T-cell (primary cell): ENCODE measurements at places on chromosomes 5 and 9.

- H3K27me3 ChIP-seq = no peaks in the 10 kb centered on the region
- no peak overlapping the region for H3K27ac ChIP-seq
- H3K4me3 ChIP-seq = no peak overlapping the region
These were observed 77.2 kb downstream of the ATP10B start for GRCh38 chr5:160774666-160775315.

GRCh38 chr5:111507276-111507675 is 5.1 kb downstream of the STARD4 start:
- peaks cover 5% of the 10 kb centered on the region for H3K4me1 ChIP-seq
- DNase-seq = no peak
- H3K36me3 ChIP-seq = no peaks in the 10 kb centered on the region
- H3K4me3 ChIP-seq = no peak overlapping the region
- no peak overlapping the region for H3K27ac ChIP-seq

DNA sequence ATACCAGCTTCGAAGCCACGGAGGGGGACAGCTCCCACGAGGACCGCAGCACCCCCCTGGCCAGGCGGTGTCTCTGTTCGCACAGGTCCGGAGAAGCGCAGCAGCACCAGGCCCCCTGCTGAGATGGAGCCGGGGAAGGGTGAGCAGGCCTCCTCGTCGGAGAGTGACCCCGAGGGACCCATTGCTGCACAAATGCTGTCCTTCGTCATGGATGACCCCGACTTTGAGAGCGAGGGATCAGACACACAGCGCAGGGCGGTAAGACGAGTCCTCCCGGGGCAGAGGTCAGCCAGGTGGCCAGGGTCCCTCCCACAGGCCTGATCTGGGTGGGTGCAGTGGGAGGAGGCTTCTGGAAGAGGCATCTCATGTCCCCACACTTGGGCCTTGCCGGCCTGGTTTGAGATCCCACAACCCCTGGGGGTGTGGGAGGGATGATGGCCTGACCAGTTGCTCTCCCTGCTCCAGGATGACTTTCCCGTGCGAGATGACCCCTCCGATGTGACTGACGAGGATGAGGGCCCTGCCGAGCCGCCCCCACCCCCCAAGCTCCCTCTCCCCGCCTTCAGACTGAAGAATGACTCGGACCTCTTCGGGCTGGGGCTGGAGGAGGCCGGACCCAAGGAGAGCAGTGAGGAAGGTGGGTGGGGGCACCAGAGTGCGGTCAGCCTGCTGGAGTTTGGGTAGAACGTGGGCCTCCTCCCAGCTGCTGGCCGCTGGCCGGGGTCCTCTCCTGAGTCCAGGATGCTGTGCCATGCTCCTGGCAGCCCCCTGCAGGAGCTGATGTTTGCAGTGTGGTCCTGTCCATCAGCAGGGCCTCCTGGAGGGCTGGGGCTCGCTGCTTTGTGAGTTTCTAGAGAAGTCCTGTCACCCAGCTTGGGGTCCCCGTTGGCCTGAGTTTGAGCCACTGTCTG is 2.8 kb upstream of the AJM1 start:
- H3K27me3 ChIP-seq = no peaks in the 10 kb centered on the region
- peaks cover 13% of the 10 kb centered on the region for H3K36me3 ChIP-seq
- no peak for DNase-seq

DNA sequence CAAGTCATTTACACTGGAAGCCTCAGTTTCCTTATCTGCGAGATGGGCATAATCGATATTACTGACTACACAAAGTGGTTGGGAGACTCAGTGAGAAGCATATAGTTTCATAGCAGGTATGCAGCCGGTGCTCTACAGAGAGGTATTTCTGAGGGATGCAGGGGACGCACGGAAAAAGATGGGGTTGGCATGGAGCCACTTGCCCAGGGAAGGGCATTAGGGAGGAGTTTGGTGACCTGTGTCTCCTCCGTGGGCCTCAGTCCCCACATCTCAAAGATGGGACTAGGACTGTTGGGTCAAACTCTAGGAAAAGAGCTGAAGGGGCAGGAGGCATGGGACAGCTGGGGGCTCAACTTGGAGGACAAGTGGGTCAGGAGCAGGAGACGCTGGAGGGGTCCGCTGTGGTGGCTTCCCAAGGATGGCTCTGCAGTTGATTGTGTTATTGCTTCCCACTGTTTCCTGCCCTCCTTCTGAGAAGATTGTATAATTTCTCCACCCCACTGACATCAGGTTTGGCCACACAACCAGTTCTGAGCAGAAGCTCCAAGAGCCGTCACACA is 158.6 kb upstream of the ALDH1B1 start:
- H3K36me3 ChIP-seq = no peaks in the 10 kb centered on the region
- H3K27ac ChIP-seq = no peak overlapping the region
- no peaks in the 10 kb centered on the region for H3K4me1 ChIP-seq
- H3K27me3 ChIP-seq = peaks cover 16% of the 10 kb centered on the region
- H3K4me3 ChIP-seq = no peak overlapping the region
- DNase-seq = no peak

DNA sequence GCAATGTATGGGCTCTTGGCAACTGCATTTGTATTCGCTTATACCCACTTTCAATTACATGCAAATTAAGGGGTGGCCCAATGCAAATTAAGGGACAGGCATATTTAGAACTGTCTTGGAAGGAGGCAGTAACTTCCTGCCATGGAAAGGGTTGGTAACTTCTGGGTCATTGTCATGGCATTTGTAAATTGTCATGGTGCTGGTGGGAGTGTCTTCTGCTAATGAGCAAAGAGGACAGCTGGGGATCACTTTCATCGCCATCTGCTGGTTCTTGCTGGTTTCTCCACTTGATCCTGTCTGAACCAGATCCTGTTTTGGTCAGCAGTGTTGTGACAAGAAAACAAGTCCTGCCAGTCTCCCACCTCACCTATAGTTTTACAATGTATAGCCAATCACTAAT is 23.3 kb upstream of the UGT3A2 start:
- no peak overlapping the region for H3K4me3 ChIP-seq
- H3K27me3 ChIP-seq = no peaks in the 10 kb centered on the region

DNA sequence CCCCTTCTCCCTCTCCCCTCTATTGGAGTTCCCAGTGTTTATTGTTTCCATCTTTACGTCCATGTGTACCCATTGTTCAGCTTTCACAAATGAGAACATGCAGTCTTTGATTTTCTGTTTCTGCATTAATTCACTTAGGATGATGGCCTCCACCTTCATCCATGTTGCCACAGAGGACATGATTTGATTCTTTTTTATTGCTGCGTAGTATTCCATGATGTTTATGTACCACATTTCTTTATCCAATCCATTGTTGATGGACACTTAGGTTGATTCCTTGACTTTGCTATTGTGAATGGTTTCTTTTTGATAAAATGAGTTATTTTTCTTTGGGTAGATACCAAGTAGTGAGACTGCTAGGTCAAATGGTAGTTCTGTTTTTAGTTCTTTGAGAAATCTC is 88.9 kb downstream of the NDUFS4 start:
- H3K36me3 ChIP-seq = peaks cover 23% of the 10 kb centered on the region
- no peak overlapping the region for H3K4me3 ChIP-seq
- H3K27ac ChIP-seq = no peak overlapping the region
- no peaks in the 10 kb centered on the region for H3K27me3 ChIP-seq

DNA sequence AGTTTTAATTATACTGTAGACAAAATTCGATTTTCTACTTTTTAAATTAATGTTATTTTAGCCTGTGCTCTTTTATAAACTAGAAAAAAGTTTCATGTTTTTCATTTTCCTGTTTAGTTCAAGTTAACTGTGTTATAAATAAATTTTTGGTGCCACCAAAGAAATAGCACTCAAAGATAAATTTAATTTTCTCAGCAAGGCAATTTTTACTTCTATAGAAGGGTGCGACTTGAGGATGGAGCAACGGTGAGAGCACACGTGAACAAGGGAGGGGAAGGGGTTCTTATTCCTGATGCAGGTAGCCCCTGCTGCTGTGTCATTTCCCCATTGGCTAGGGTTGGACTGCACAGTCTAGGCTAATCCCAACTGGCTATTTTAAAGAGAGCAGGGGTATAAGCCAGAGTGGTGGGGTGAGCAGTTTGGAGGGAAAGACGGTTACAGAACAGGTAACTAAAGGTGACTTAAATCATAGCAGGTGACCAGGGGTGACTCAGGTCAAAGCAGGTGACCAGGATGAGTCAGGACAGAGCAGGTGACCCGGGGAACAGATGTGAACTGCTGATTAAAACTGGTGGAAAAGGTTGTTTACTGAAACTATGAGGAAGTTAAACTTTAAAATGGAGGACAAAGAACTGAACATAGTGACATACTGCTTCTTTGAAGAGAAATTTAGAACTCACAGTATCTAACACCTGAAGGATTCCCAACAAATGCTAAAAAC is 104.6 kb upstream of the GPBP1 start:
- no peak overlapping the region for H3K27ac ChIP-seq
- no peak overlapping the region for H3K4me3 ChIP-seq
- H3K36me3 ChIP-seq = no peaks in the 10 kb centered on the region

GRCh38 chr9:129174724-129175514 is 3.1 kb downstream of the IER5L start:
- peak overlapping the region; percentile 66 for H3K4me3 ChIP-seq
- no peaks in the 10 kb centered on the region for H3K4me1 ChIP-seq
- no peaks in the 10 kb centered on the region for H3K27me3 ChIP-seq
- H3K27ac ChIP-seq = peak overlapping the region; percentile 20
- no peaks in the 10 kb centered on the region for H3K36me3 ChIP-seq

GRCh38 chr5:113034182-113034773 is 57.7 kb downstream of the DCP2 start:
- H3K27ac ChIP-seq = no peak overlapping the region
- H3K36me3 ChIP-seq = no peaks in the 10 kb centered on the region
- no peak overlapping the region for H3K4me3 ChIP-seq
- H3K4me1 ChIP-seq = peaks cover 4% of the 10 kb centered on the region
- DNase-seq = no peak
- H3K27me3 ChIP-seq = peaks cover 4% of the 10 kb centered on the region

DNA sequence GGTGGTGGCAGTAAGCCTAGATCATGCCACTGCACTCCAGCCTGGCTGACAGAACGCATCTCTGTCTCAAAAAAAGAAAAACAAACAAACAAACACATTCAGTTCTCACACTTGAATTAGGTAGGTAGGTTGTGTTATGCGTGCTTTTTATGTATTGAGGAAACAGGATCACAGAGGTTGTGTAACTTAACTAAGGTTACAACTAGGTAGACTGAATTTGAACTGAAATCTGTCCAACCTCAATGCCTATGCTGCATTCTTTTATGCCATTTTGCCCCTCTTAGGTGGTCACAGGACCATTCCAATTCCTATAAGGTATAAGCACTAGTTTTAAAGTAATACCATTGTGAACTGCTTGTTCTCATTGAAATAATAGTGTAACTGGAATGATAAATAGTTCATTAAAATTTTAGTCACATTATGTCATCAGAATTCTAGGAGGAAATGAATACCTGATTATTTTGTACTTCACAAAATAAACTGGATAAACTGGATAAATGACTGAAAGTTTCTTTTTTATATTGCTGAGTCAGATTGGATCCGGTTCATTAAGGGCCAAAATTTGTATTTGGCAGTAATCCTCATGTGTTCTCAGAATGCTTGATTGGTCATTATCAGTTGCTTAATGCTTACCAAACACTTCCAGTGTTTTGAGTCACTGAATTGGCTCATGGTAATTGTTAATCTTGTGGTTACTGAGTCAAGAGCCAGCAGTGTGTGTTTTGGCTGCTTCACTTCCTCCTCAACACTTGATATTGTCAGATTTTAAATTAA is 7.1 kb downstream of the UBAP1 start:
- H3K4me3 ChIP-seq = no peak overlapping the region
- peaks cover 20% of the 10 kb centered on the region for H3K4me1 ChIP-seq
- peaks cover 5% of the 10 kb centered on the region for H3K36me3 ChIP-seq
- H3K27me3 ChIP-seq = no peaks in the 10 kb centered on the region
- H3K27ac ChIP-seq = peak overlapping the region; percentile 6

DNA sequence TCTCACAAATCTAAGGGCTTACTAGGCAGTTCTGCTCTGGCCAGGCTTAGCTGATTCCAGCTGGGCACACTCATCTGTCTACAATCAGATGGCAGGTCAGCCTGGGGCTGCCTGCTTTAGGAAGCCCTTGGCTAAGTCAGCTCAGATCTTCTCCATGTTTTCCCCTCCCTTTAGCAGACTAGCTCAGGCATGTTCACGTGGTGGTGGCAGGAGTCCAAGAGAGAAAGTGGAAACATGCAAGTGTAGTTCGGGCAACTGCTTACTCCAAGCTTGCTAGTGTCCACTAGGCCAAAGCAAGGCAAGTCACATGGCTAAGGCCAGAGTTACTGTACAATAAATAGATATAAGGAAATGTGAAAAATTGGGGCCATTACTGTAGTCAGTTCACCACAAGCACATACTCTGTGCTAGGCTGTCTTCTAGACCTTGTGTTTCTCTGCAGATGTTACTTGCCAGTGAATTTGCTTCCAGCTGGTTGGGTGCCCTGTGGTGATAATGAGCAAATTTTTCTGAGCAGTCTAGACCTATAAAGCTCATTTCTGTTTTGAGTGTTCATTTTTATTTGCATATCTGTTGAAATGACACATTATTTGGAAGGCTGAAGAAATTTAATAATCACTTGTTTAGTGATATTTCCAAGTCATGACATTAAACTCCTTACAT is 38.3 kb downstream of the RECK start:
- H3K36me3 ChIP-seq = peaks cover 2% of the 10 kb centered on the region
- H3K27me3 ChIP-seq = no peaks in the 10 kb centered on the region
- no peak overlapping the region for H3K4me3 ChIP-seq
- H3K4me1 ChIP-seq = no peaks in the 10 kb centered on the region
- DNase-seq = no peak

GRCh38 chr5:142253938-142254337 is 70.9 kb downstream of the SPRY4 start:
- no peaks in the 10 kb centered on the region for H3K36me3 ChIP-seq
- no peak overlapping the region for H3K4me3 ChIP-seq
- no peaks in the 10 kb centered on the region for H3K4me1 ChIP-seq
- H3K27ac ChIP-seq = no peak overlapping the region
- no peak for DNase-seq

DNA sequence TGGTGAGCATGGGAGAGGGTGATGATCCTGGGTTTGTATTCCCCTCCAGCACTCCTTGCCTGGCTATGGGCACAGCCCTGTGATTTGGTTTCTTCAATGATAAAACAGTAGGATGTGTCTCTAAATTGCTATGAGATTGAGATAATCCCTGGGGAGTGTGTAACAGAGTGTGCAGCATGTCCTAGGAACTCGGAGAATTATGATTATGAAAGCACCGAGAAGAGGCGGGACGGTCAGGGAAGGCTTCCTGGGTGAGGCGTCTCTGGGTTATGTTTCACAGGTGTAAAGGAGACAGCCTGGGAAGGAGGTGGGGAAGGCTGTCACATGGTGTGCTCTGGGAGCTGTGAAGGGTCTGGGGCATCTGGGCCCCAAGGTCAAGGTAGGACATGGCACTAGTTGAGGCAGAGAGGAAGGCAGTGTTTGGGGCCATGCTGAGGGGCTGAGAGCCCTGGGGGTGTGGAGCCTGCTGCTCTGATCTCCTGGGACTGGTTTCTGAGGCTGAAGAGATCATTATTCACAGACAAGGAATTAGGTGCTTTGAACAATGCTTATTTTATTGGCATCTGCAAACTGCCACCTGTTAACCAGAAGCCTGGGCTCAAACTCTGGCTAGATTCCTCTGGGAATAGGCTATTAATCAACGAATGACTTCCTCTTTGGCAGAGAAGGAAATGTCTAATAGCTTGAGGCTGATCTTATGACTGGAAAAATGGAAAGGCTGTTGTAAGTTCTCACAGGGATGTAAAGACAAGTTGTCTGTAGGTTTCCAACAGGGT is 73.8 kb upstream of the IL12B start:
- no peaks in the 10 kb centered on the region for H3K36me3 ChIP-seq
- H3K4me3 ChIP-seq = no peak overlapping the region
- DNase-seq = no peak
- H3K27me3 ChIP-seq = peaks cover 7% of the 10 kb centered on the region
- H3K27ac ChIP-seq = no peak overlapping the region

GRCh38 chr9:2637390-2637789 is 15.8 kb downstream of the VLDLR start:
- no peaks in the 10 kb centered on the region for H3K27me3 ChIP-seq
- no peaks in the 10 kb centered on the region for H3K4me1 ChIP-seq
- H3K4me3 ChIP-seq = no peak overlapping the region
